ENCODE measurements at places on chromosomes 12 and 14.

DNA sequence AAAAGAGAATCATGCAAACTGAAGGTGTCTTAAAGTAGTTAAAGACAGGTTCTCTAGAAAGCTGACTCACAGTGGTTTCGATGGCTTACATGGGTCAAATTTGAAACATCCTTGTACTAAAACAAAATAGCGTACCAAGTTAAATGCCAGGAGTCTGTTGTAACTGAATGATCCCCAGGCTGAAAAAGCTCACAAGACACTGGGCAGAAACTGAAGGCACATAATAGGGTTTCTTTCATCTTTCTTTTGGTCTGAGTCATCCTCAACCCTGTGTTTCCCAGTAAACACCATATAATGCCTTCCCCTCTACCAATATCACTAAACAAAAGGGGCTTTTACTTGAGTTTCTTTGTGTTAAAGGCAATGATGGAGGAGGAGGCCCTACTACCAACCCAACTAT lies 12.8 kb downstream of the ZFYVE1 start:
- no peak for DNase-seq

DNA sequence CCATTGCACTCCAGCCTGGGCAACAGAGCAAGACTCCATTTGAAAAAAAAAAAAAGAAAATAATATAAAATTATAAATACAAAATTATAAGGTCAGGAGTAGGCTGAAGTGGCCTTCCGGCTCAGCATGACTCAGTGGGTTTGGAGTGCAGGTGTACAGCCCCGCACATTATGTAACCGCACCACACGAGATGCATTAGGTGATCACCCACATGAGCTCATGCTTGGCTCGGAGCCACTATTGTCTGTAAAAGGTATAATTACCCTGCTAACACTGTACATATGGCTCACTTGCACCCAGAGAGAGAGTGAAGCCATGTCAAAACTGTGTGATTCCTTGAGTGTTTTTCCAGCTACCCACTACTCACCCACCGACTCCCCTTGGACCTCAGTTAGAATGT lies 557.0 kb downstream of the SLC6A15 start:
- DNase-seq: no peak

DNA sequence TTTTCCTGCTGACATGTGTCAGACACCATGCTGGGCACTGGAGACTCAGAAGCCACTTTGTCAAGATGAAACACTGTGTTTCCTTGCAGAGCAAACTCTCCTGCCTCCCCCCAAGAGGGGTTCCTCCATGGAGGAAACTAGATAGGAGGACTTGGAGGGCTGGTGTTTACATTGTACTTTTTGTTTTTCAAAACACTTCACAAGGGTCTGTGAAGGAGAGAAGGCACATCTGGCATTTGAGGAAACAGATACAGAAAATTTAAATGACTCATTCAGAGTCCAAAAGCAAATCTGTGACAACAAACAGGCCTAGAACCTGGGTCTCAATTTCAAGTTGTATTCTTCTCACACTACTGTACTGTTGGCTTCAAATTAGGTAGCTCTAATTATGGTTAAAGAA lies 6.7 kb upstream of the CDKL1 start:
- DNase-seq: no peak

GRCh38 chr14:26896447-26896846 lies 298.6 kb upstream of the NOVA1 start:
- DNase-seq: no peak

DNA sequence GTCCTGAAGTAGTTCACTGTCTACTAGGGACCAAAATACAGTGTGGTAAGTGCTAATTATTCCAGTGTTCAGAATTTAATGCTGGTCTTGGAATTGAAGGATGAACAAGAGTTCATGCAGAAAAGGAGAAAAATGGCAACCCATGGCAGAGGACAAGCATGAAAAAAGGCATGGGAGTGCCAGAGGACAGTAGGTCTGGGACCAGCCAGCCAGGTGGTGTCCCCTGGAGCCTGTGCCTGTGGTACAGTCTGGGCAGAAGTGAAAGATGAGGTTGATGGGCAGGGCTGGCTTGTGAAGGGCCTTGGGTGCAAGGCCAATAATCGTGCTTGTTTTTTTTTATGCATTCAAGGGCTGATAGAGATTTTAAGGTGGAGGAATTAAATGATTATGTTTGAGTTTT lies 21.0 kb downstream of the C12orf75 start:
- no peak for DNase-seq

DNA sequence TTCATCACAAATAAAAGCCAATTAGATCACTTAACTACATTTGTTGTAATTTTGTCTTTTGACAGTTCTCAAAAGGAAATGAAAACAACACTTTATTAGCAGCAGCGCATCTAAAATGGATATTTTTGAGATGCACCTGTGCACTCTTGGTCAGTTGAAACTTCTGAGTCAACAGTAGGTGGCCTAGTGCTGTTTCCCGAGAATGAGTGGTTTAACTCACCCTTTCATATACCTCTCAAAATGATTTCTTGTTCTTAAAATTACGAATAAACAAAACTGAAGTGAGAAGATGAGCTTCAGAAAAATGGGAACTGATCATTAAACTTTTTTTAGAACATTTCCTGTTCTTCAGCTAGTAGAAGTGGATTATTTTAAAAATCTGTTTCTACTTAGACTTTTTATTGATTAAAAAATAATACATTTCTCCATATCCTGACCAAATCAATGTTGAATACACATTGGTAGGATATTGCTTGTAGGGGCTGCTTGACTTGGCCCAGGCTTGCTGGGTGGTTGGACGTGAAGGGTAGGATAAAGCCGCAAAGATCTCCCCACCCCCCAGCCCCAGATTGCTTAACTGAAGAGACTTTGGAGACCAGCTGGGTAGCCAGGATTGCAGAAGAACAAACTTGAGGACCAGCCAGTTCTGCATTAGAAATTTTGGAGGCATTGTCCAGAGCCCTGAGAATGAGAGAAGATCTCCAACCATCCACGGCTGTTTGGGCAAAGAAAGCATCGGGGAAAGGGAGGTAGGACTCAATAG lies 22.3 kb upstream of the STK38L start:
- DNase-seq: no peak

- no peak for DNase-seq
Measured at GRCh38 chr12:76266797-76267196, 81.4 kb downstream of the BBS10 start.

GRCh38 chr12:46388427-46389021 lies 16.0 kb upstream of the SLC38A2 start:
- no peak for DNase-seq

- no peak for DNase-seq
Measured at GRCh38 chr12:93441081-93441616, 598 bp downstream of the UBE2N start.

DNA sequence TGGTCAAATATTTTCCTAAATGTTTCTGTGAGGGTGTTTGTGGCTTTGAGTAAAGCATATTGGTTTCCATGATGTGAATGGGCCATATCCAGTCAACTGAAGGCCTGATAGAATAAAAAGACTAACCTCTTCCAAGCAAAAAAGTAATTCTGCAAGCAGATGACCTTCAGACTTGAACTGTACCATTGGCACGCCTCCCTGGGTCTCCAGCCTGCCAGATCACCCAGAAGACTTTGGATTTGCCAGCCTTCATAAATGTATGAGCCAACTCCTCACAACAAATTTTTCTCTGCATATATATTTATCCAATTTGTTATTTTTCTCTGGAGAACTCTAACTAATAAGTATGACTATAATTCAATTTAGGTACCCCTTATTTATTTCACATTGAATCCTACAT lies 190.3 kb downstream of the KIF21A start:
- DNase-seq: no peak

DNA sequence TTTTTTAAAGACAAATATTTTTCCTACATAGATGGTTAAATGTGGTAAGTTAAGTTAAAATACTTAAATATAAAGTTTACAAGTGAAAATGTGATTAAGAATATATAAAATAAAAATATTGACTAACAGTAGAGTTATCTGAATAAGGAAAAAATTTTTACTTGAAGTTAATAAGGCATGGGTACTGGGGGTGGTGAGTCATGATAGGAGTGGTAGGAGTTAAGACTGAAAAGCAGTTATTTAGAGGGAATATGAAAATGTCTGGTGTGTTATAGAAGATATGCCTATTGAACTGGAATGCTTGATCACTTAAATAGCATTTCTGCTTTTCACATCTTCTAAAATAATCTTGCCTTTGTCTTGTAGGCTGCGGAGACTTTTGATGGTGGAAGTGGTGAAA lies 68.7 kb downstream of the CCDC91 start:
- no peak for DNase-seq

- DNase-seq: no peak
Measured at GRCh38 chr12:1926251-1926657, 7.8 kb upstream of the CACNA2D4 start.

- DNase-seq: no peak
Measured at GRCh38 chr12:46271863-46272262, 3.0 kb upstream of the SLC38A1 start.

GRCh38 chr12:41950455-41950854 lies 194.2 kb downstream of the GXYLT1 start:
- DNase-seq: no peak

GRCh38 chr14:97850466-97850865 lies 1053.3 kb downstream of the VRK1 start:
- no peak for DNase-seq

- no peak for DNase-seq
Measured at GRCh38 chr12:19654650-19655376, 215.5 kb downstream of the AEBP2 start.

DNA sequence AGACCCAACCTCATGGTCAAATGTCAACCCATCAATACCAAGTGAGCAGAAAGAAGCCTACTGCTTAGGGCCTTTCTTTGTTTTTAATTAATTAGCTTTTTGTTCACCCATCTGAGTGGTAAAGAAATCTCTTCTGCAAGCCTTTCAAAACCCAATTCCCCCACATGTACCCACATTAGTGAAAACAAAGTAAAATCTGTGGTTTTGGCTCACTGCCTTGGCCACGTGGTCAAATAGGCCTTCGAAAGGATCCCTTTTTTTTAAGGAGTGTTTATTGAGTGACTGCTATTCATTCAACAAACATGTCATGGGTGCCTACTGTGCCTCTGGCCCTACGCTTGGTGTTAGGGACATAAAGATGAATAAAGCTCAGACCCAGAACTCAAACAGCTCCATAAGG lies 160.1 kb downstream of the NUAK1 start:
- DNase-seq: no peak

Data from NCI-H187 (cell line).